ENCODE measurements at places on chromosomes 1 and 21. TPM values are rescaled to one million over a fixed set of nuclear protein-coding genes. Genes with fewer than 3 reads are reported as not detected.
A peak's percentile ranks its signal among the peaks of the same experiment; 100 is the strongest.

GRCh38 chr1:157141212-157141855 lies 3.1 kb upstream of the ETV3 start:
- DNase-seq = no peak

The ZFYVE9 gene
- 17.9 TPM for total RNA-seq

- DNase-seq = no peak
Measured at GRCh38 chr1:113947388-113948107, 18.4 kb downstream of the HIPK1 start.

The PCAT6 gene
- total RNA-seq = 0.67 TPM

The TACSTD2 gene
- 103 TPM for total RNA-seq

DNA sequence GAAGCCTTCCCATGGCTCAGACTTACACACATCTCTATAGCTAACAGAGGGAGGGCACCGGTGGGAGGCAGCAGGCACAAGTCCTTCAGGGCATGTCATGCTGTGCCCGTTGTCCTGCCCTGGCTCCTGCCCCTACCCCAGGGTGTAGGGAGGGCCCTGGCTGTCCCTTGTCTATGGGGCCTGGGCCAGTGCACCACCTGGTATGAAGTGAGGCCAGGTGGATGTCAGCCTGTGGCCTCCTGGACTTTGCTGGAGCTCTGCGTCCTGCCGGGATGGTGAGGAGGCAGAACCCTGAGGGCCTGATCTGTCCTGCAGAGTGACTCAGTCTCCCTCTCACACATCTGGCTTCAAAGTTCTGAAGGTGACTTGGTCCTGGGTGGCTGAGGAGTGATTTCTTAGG lies 47.3 kb upstream of the GPR37L1 start:
- no peak for DNase-seq

DNA sequence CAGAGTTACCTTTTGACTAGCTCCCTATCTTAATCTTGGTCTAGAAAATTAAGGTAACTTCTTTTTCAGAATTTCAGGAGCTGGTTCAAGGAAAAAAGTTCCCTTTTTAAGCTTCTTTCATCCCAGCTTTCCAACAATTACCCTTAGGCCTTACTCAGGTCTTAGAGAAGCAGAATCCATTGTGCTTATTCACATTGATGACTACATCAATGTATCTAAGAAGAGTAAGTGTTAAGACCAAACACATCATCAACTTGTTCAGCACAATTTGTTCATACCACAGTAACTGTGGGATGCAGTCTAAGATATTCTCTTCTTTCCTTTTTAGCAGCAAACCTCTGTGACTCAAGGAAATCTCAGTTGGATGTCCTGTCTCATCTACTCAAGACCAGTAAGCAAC lies 4.1 kb downstream of the MRPL9 start:
- DNase-seq = peak; percentile 50

The PLA2G2D gene
- not detected for total RNA-seq

GRCh38 chr1:183024317-183025009 lies 1.2 kb downstream of the LAMC1 start:
- no peak for DNase-seq

The PGBD5 gene
- 0.14 TPM for total RNA-seq

The CELA2A gene
- not detected for total RNA-seq

The TIAM1 gene
- 14.6 TPM for total RNA-seq

The MR1 gene
- 14.9 TPM for total RNA-seq

GRCh38 chr1:243216741-243217140 lies 38.3 kb downstream of the CEP170 start:
- no peak for DNase-seq

DNA sequence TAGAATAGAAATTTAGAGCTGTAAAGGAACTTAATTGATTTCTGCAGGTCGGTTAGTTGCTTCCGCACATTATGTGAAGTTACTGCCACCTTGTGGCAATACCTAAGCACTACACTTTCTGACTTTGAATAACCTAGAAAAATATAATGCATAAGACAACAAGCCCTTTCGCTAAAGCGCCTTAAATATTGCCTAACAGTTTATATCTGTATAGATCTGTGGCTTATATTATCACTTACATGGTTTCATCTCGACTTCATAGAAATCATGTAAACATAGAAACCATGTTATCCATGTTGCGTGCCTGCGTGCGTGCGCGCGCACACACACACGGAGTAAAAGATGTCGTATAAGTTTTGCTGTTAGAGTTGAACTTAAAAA lies 10.9 kb upstream of the IFI16 start:
- DNase-seq = peak; percentile 57

- DNase-seq = peak; percentile 51
Measured at GRCh38 chr1:99645203-99645602, 710 bp upstream of the PALMD start.

- no peak for DNase-seq
Measured at GRCh38 chr1:233140974-233141373, 154.6 kb downstream of the PCNX2 start.

The SPRR1A gene
- 7.7 TPM for total RNA-seq

- no peak for DNase-seq
Measured at GRCh38 chr1:230750986-230751625, 3.9 kb downstream of the CAPN9 start.

Measured in foreskin keratinocyte (primary cell).